ENCODE measurements at places on chromosomes 4 and X.

- DNase-seq, result no peak
These were observed 101.7 kb downstream of the GATB start for GRCh38 chr4:151658959-151659600.

- no peak for DNase-seq
These were observed 331.4 kb downstream of the CCSER1 start for GRCh38 chr4:90458576-90458975.

GRCh38 chr4:154427149-154427548 lies 64.5 kb downstream of the DCHS2 start:
- DNase-seq, result no peak

DNA sequence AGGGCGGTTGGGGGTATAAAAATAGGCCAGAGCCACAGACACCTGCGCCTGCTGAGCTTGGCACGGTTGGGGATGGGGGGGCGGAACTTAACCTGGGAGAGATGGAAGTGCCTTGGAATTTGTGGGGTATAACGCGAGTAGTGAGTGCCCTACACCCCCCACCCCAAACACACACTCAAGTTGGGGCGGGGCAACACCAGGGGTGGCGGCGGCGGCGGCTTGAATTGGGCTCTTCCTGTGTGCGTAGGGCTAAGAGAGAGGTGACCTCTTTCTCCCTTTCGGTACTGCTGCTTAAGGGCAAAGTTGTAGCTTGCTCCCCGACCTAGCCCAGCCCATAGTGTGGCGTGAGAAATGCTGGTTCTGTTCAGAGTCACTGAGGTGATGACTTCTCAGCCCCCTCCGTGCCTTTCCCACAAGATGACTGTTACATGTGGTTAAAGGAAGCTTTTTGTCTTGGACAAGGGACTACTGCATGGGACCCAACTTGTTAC lies 839 bp downstream of the STK26 start:
- no peak for DNase-seq

GRCh38 chr4:39888541-39888940 lies 89.2 kb downstream of the PDS5A start:
- DNase-seq, result no peak

GRCh38 chr4:10285028-10285427 lies 168.4 kb upstream of the WDR1 start:
- no peak for DNase-seq

DNA sequence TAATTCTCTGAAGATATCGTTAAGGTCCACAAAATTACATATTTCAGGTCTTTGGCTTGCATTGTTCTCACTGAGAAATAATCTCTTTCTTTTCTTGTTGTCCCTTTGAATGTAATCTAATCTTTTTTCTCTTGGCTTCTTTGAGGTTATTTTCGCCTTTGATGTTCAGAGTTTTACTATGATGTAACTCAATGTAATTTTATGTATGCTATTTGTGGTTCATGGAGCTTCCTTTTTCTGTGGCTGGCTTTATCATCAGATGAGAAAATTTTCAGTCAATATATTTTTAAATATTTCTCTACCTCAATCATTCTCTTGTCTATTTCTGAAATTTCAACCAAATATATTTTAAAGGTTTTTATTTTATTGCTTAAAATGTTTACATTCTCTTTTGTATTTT lies 672.2 kb downstream of the TRAM1L1 start:
- no peak for DNase-seq

DNA sequence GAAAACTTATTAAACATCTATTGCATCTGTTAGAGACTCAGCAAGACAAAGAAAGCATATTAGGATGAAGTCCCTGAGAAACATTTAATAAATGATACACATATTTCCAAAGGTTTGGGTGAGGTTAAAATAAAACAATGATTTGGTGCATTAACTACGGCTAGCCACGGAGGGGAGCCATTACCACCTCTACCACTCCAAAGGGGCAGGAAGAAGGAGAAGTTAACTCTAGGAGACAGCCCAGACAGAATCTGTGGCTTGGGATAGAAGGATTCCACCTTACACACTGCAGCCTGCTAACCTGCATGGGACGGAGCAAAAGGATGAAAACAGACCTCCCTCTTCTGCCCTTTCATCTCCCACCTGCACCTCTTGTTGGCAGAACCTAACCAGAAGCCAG lies 189.1 kb upstream of the C1QTNF7 start:
- DNase-seq, result no peak

- DNase-seq, result no peak
These were observed 159.4 kb downstream of the TRAM1L1 start for GRCh38 chr4:116925900-116926457.
